Non-pigmented ciliary epithelial cell (primary cell): ENCODE measurements at places on chromosomes 5 and 9.
A peak's percentile ranks its signal among the peaks of the same experiment; 100 is the strongest.

DNA sequence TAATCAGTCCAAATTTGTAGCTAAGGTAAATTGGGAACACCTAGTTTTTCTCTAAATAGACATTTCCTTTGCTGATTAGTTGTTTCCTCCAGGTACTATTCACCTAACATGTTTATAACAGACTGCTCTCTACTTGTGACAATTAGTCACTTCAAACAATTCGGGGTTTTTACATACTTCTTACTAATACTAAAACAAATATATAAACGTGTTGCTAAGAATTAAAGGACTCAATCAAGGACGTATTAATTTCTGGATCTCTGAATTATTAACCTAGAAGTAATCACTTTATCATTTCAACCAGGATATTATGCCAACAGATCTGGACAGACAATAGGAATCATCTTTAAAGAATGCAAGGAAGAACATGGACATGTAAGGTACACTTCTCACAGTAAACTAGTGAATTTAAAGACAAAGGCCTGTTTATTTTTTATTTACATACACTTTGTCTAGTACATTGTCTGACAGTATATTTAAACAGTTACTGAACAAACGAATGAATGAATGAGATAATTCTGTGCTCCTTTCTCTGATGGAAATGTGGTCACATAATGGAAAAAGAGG, 22.3 kb downstream of the PJA2 start:
- DNase-seq = no peak

DNA sequence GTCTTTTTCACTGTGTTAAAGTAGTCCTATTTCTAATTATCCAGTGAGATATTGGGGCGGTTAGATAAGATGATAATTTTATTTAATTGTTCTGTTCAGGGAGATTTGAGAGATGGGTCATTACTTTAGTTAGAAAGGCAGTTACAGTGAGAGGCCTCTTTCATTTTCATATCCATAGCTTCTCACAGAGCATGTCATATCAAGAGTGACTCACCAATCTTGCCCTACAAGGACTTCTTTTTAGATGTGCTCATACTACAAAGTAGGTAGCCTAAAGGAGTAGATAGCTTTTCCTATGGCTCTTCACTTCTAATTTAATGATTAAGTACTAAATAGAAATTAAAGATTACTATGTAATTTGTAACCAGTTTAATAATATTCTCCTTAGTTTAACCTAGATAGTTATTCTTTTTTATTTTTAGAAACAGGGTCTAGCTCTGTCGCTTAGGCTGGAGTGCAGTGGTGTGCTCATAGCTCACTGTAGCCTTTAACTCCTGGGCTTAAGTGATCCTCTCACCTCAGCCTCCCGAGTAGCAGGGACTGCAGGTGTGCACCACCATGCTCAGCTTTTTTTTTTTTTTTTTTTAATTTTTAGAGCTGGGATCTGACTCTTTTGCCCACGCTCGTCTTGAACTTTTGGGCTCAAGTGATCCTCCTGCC, 71.0 kb downstream of the FER start:
- DNase-seq = peak; percentile 35

GRCh38 chr9:18660001-18660400, 186.0 kb downstream of the ADAMTSL1 start:
- no peak for DNase-seq

- no peak for DNase-seq
These were observed 1143.4 kb downstream of the CDH12 start for GRCh38 chr5:21709770-21710169.

- DNase-seq = no peak
These were observed 2.0 kb downstream of the NIPBL start for GRCh38 chr5:36878392-36879082.

DNA sequence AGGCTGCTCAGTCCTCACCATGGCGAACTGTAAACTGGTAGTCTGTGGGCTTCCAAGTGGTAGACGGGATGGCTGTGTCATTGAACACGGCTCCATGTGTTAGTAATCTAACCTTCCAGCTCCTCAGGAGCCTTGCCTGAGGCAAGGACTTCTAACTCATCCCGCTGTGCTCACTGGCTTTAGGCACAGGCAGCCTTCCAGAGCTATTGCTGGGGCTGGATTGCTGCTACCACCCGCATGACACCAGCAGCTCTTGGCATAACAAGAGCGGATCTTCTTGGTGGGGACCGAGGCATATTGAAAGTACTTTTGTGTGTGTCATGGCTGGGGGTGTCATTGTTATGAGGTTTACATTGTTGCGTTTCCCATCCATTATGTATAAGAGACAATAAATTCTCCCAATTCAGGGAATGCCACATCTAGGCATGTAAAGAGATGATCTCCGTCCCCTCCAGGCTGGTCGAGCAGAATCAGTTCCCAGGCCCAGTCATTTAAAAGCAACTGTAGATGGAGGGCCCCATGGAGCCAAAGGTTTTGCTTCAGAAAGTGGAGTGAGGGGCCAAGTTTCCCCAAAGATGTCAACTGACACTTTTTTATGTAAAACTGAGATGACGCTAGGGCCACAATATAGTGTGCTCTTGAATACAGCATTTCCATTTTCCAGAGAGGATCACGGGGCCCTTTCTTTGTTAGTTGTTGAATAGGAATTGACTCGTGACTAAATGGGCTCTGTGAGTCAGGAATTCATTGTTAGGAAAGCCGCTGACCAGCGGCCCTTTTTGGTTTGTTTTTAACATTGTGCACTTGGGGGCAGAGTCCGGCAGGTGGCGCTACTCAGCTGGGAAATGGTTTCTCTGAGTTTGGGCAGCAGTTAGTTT, 759.5 kb downstream of the TAF11L14 start:
- DNase-seq = peak; percentile 18

DNA sequence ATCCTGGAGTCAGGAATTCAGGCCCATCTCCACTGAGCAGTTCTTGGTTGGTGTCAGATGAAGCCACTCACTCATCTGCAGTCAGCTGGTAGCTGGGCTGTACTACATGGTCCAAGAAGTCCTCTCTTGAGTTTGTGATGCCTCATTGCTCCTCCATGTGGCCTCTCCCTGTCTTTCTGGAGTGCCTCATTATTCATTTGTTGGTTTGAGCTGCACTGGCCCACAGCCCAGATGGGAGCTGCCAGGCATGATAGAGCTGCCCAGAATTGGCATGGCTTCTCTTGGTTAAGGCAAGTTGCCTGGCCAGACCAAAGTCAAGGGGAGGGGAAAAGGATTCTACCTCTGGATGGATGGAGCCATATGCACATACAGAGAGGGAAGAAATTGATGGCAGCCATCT, 8.0 kb downstream of the PTCD2 start:
- DNase-seq = no peak

- no peak for DNase-seq
These were observed 54.9 kb upstream of the SMIM15 start for GRCh38 chr5:61217214-61217613.

GRCh38 chr9:127049581-127049980, 72.9 kb downstream of the ANGPTL2 start:
- no peak for DNase-seq

- DNase-seq = no peak
These were observed 31.1 kb downstream of the SLC24A2 start for GRCh38 chr9:19757745-19758144.

DNA sequence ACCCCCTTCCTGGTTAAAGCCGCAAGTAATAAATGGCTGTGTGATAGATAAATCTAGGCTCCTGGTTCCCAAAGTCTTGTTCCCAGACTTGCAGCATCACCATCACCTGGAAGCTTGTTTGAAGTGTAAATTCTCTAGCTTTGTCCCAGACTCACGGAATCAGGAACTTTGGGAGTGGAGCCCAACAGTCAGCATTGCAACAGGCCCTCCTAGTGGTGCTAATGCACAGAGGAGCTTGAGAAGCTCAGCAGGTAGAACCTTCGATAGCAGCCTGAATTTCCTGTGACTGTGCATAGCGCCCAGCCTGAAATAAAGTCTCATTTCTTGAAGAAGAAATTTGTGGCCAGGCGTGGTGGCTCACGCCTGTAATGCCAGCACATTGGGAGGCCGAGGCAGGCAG, 30.3 kb upstream of the MELK start:
- no peak for DNase-seq

- no peak for DNase-seq
These were observed 39.0 kb downstream of the PRKACG start for GRCh38 chr9:68974901-68975300.

- DNase-seq = no peak
These were observed 35.1 kb downstream of the DENND1A start for GRCh38 chr9:123894822-123895221.

- DNase-seq = no peak
These were observed 18.0 kb upstream of the TRIM32 start for GRCh38 chr9:116668970-116669695.

DNA sequence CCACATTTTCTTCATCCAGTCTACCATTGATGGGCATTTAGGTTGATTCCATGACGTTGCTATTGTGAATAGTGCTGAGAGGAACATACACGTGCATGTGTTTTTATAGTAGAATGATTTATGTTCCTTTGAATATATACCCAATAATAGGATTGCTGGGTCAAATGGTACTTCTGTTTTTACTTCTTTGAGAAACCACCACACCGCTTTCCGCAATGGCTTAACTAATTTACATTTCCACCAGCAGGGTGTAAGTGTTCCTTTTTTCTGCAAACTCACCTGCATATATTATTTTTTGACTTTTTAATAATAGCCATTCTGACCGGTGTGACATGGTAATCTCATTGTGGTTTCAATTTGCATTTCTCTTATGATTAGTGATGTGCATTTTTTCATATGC, 82.2 kb upstream of the RFX3 start:
- DNase-seq = no peak

GRCh38 chr5:20470997-20471396, 483.0 kb upstream of the CDH18 start:
- DNase-seq = no peak
